AG09319 (cell line): ENCODE measurements at places on chromosomes 1 and 21.
A peak's percentile ranks its signal among the peaks of the same experiment; 100 is the strongest.

GRCh38 chr1:110112656-110113055 is 413 bp downstream of the UBL4B start:
- no peak for DNase-seq

GRCh38 chr1:232168508-232168907 is 461.4 kb downstream of the SIPA1L2 start:
- DNase-seq: no peak

GRCh38 chr1:182301467-182302198 is 90.0 kb downstream of the GLUL start:
- DNase-seq: no peak

GRCh38 chr21:14545906-14546480 is at the start of gene SAMSN1:
TSS of gene SAMSN1 (minus strand) at chr21:14546315. CDS start at chr21:14546261, 54 bp downstream.
- DNase-seq: no peak

- DNase-seq: no peak
These were observed 1.0 kb upstream of the AK4 start for GRCh38 chr1:65146908-65147423.

DNA sequence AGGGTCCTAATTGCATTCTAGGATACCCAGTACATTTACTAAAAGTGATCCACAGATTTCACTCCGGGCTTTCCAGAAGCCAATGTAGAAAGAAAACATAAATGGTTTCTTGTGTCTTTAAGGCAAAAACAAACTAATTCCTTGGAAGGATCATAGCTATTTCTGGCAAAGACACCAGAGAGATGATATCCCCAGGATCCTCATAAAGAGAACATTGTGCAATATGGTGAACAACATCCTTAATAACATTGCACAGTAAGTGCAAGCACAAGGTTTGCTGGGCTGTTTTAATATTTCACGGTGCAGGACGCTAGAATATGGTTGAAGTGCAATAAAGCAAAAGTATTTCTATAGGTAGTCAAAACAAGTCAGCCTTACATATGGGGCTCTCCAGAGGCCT is 83.0 kb downstream of the NTPCR start:
- no peak for DNase-seq

DNA sequence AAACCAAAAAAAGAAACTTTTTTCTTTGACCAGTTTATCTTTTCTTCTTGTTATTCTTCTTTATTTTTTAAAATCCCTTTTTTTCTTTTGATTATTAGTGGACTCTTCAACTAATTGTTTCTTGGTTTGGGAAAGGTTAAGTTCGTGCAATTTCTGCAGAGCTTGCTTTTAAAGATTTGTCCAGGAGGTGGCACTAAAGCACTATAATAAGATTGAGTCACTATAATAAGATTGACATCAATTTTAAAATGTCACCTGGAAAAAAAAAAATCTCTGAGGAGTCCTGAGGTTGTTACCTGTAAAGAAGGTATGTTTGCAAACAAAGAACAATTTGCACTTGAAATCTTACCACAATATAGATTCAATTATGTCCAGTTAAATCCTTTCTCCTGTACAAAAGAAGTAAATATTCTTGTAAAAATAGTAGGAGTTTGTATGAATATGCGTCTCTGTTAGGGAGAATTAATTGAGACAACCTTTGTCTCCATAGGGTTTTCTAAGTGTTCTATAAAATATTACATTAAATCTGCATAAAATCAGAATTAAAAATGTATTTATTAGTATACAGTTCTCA is 166.7 kb downstream of the ADGRL4 start:
- DNase-seq: no peak

DNA sequence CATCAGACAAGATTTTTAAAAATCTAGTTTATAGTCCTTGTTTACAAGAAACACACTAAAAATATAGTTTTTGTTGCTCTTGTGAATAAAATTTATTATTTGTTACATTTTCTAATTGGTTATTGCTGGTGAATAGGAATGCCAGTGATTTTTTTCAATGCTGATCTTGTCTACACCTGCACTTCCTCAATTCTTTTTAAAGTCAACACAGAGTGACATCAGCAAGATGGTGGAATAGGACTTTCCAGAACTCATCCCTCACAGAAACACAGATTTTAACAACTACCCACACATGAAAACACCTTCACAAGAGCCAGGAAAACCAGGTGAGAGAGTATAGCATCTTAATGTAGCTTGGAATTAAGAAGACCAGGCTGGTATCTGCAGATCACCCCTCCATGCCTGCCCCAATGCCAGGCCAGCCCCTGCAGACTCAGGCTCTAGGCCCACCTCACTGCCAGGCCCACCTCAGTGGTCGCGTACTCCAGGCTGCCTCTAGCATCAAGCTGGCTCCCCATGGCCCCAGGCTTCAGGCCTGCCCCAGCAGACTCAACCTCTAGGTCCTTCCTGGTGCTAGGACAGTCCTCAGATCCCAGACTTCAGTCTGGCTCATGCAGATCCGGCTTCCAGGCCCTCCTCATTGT is 117.6 kb downstream of the WDR3 start:
- DNase-seq: no peak

DNA sequence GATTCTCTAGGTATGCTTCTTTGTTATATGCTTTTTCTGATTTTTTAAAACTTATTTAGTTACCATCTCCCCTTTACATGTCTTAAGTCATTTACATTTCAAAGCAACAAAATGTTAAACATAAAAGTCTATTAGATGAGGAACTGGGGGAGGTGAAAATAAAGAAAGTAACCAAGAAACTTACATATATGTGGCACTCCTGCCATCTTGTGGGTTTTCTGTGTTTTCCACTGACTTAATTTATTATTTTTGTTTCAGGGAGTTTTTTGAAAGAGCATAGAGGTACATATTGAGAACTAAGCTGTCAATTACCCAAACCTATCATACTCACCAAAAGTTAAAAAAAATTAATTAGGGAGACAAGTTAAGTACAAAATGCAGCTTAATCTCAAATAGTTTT is 1531.1 kb downstream of the MRPL39 start:
- no peak for DNase-seq

- DNase-seq: no peak
These were observed 67.2 kb upstream of the FOXD3 start for GRCh38 chr1:63255153-63255552.

DNA sequence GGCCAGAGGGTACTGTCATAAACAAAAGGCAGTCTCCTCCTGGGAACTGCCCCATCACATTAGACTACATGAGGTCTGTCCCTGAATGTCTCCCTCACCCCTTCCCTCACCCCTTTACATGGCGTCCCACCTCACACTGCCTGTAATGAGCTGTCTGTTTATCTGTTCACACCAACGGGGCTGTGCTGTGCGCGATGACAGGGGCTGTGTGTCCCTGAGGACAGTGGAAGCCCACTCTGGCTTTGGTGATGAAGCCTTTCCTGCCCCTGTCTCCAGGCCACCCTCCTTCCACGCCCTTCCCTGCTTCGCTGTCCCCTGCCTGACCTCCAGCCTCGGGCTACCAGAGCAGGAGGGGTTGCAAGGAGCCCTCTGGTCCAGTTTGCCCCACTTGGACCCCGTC is 22.7 kb downstream of the RHBG start:
- DNase-seq: no peak

DNA sequence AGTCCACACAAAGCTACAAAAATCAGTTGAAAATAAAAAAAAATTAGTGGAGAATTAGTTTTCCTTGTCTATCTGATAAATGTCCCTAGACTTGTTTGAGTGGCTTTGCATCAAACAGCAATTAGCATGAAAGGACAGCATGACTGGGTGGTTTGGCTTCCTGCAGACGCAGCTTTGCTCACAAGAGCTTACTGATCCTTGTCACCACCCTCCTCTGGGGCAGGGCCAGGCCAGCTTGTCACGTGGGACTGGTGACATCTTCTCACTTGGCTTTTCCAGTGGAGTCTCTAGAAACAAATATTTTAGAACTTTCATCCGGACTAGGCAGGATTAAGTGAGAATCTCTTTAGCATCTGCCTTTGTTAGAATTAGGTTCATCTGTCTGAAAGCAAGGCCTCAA is 76.0 kb upstream of the OLIG2 start:
- no peak for DNase-seq

DNA sequence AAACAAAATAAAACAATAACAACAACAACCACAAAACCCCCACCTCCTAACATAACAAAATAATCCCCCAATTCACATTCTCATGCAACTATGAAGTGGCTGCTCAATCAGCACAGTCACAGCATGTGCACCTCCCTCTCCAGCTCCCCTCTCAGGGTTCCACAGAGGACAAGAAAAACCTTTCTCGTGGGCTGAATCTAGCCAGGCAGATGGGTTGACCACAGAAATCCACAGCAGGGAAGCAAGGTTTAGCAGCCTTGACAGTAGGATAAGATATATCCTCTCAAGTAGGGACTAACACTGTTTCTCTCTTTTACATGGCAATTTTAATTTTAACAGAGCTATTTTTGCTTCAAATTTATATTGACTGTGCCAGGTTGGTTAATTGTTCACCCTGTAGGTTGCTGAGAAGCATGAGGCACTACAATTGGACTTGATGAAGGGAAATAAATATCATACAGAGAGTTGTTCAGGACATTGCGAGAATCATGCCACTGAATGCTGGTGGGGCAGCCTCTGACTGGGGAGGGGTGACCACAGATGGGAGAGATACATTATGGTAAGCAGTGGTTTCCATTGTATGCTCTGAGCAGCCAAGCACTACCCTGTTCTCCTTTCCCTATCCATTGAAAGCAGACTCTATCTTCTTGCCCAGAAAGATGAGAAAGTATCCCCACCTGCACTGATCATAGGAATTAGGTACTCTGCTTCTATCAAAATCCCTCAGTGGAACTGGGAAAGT is 535.1 kb downstream of the DPYD start:
- DNase-seq: no peak

DNA sequence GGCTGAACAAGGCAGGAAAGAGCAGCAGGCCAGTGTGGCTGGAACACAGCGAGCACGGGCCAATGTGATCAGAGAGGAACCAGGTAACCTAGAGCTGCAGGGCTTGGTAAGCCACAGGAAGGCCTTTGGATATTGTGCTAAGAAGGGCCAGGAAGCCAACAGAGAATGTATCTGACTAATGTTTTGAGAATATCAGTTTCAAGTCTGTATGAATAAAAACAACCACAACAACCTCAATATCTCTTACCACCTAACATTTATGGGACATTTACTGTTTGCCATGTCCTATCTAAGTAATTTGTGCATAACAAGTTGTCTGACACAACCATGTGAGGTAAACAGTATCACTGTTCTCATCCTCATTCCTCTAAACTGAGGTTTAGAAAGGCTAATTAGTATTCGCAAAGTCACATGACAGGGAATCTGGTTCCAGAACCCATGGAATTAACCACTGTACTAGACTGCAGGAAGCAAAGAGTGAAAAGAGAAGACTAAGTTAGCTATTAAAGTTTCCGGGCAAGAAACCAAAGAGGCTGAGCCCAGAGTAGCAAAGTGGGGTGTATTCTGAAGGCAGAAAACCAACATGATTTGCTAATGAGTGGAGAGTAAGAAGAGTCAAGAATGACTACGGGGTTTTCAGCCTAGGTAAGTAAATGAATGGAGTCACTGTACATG is 38.9 kb downstream of the SPRTN start:
- DNase-seq: no peak

- DNase-seq: no peak
These were observed 12.4 kb downstream of the GPBP1L1 start for GRCh38 chr1:45673956-45674355.

DNA sequence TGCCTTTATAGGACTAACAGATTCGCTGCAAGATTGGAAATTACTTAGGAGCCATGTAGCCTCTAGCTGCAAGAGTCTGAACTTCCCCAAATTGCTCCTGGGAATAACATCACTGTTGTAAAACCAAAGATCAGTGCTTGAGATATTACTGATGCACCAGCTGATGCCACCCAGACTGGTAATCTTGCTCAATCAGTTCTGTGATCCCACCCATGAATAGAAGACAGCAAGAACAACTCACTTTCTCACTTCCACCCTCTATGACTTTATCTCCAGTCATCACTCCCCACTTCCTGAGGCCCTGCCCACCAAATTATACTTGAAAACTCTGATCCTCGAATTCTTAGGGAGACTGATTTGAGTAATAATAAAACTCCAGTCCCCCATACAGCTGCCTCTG is 1011.1 kb downstream of the PLA2G4A start:
- no peak for DNase-seq

GRCh38 chr1:91613595-91613994 is 112.9 kb downstream of the CDC7 start:
- DNase-seq: no peak

DNA sequence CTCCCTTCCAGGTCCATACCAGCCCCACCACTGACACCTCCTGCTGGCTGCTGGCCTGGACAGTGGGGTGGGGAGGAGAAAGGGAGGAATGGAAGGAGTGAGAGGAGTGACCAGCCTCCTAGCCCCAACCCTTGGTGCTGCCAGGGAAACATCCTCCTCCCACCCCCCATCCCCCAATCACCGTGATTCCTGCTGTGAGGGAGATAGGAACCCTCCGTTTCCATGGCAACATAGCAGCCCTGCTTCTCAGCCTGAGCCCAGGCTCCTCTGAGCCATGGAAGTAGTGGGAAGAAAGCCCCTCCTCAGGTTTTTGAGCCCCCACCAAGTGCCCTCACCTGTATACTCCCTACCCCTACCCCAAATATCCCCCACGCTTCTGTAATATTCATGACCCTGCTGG is 44.4 kb upstream of the SCMH1 start:
- no peak for DNase-seq

DNA sequence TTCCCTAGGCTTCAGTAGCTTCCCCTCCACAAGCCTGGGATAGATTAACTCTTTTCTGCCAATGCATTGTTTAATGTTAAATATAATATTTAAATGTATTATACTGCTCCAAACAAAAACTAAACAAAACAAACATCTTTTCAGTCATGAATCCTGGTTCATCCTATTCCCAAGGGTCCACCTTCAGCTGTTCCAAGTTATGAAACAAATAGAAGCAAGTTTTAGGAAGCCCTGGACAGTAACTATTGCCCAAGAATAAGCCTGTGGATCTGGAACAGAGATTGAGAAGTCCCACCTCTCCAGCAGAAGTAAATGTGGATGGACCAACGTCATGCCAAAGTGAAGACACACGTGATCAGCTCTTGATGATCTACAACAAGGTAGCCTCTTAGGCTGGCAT is 408.1 kb downstream of the SETD4 start:
- DNase-seq: no peak

- no peak for DNase-seq
These were observed 4.5 kb upstream of the PRAMEF12 start for GRCh38 chr1:12769031-12769430.

- DNase-seq: peak; percentile 66
These were observed 14.0 kb upstream of the NCF2 start for GRCh38 chr1:183604038-183604808.

GRCh38 chr1:201721082-201722049 is 107.6 kb upstream of the IPO9 start:
- no peak for DNase-seq

- no peak for DNase-seq
These were observed 1.1 kb upstream of the COL11A1 start for GRCh38 chr1:103109311-103109920.

DNA sequence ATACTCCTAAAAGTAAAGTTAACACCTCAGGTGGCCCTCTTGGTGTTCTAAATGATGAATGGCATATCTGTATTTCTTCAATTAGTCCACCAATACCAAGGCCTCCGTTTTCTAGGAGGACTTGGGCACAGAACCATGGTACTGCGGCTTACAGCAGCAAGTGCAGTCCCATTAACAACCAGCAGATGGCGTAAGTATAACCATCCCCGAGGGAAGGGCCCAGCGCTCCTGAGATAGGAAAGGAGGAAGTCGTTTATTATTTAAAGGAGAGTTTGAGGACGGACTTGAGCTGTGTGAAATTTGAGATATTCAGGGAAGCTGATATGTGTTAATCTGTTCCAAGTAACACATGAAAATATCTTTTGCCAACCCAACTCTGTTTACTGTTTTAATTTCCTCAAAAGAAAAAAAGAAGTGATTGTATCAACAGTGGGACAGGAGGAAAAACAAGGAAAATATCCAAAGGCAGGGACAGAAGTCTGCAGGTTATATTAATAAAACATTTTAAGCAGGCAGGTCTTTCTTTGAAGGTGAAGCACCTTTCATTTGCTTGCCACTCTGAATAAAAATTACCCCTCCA is 37.7 kb upstream of the KCNJ15 start:
- DNase-seq: peak; percentile 36
